Cerebellar nuclear complex (tissue), 1 donor: ENCODE measurements at places on chromosomes 3 and 15.

DNA sequence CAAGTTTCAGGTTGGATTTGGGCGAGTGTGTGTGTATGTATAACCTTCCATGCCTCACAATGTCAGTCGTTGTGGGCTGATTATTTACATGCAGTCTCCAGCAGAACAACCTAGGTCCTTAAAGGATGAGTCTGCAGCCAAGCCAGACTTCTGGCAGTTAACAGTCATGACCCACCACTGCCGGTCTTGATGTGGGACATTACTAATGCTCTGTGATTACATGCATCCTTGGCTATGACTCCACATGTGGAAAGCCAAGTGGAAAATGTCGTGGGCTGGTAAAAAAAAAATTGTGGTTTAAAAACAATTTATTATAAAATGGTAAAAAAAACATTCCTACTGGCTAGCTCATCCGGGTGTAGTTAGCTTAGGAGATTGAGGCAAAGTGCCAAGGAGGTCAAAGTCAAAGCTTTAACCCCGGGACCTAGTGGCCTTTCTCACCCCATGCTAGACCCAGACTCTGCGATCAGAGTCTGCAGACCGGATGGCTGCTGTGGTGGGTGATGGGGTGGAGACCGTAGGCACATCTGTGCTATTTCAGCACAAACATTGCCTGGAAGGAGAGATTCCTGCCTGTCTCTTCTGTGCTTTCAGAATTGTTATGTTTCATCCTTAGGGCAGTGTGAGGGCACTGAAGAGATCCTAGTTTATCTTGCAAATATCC, 6.8 kb downstream of the RARRES1 start:
- no peak for DNase-seq

- DNase-seq, result no peak
Observed at GRCh38 chr3:190301591-190301990, 20.7 kb downstream of the CLDN1 start.

DNA sequence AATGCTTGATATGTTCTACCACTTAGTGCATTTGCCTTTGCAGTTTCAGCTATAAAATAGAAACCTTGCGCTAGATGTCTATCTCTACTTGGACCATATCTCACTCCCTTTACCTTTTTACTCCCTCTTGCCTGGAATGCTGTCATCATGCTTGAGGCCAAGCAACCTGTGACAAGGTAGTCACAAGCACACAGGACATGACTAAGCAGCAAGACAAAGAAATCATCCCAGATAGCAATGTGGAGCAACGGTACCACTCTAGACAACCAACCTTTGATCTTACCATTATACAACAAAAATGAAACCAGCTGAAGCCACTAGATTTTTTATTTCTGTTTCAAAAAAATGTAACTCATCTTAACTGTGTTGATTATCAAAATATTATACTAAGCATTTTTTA, 50.5 kb upstream of the SPSB4 start:
- no peak for DNase-seq

DNA sequence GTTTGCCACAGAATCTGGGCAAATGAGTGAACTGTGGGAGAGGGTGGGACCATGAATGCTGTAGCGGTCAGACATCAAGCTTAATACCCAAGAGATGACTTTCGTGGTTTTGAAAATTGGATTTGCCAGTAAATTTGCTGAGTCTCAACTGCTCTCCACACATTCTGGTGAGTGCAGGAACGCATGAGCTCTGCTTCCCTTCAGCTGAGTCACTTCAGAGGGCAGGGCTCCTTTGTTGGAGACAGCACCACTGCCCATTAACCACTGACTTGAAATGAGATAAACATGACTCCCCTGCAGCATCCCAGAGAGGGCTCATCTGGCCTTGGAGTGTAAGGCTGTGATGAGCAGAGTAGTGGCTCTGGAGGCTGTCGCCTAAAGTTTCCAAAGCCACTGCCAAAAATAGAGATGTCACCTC, 22.6 kb downstream of the RARRES1 start:
- no peak for DNase-seq

DNA sequence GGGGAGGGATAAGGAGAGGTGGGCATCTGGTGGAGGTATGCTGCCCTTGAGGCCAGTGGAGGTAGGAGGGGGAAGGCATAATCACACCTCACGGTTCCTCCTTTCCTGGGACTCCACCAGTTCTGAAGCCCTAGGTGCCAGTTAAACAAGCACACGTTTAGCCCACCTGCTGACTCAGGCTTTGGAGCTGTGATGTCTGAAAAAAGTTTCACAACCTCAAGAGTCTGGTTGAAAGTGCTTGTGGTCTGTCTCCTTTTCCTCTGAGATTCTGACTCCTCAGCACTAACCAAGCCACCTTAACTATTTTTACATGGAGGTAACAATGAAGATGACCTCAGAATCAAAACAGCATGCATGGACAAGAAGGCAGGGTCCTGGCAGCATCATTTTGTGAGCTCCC, 23.0 kb downstream of the HPS3 start:
- DNase-seq, result no peak

- no peak for DNase-seq
Observed at GRCh38 chr15:29312387-29312786, 42.8 kb upstream of the NSMCE3 start.

GRCh38 chr3:194707147-194707540, 21.5 kb downstream of the FAM43A start:
- DNase-seq, result no peak

GRCh38 chr3:161794551-161794950, 297.9 kb downstream of the OTOL1 start:
- DNase-seq, result no peak

DNA sequence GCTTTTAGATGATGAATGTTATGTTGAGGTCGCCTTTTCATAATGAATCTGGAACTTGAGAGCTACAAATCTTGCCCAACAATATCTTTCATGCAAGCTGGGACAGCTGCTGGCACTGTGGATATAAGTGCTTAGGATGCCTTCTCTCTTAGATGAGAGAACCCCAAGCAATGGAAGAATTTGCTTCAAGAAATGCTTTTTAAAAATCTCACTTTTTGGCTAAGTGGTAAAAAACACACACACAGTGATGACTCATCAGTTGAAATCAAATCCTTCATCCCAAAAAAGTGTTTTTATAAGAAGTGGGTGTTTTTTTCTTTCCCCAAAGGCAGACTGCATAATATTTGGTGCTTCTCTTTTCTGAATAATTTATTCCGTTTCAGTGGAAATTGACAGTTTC, 38.4 kb upstream of the GALNT15 start:
- no peak for DNase-seq

- DNase-seq, result no peak
Observed at GRCh38 chr3:29307295-29307694, 26.4 kb downstream of the RBMS3 start.

DNA sequence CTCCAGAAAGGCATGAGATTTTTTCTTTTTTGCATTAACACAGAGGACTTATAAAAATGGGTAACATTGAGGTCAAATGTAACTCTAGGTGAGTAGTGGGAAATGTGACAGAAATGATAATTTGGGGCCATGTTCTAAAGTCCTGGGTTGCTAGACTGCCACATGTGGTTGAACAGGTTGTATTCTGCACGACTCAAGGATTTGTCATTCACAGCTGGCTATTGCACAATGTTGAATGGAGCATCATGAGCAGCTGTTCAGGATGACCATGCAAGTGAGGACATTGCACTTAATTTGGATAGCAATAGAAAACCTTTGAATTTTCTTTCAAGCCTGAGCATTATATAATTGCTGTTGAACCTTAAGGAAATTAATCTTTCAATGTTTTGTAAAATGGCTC, 396.6 kb downstream of the NAALADL2 start:
- DNase-seq, result no peak

GRCh38 chr15:27707257-27707656, 391.9 kb downstream of the OCA2 start:
- DNase-seq, result no peak

GRCh38 chr15:42138411-42138810, 18.0 kb downstream of the PLA2G4F start:
- DNase-seq, result no peak

- DNase-seq, result no peak
Observed at GRCh38 chr3:102259663-102260062, 175.2 kb upstream of the ZPLD1 start.

GRCh38 chr15:67495585-67495984, 25.3 kb upstream of the C15orf61 start:
- no peak for DNase-seq

DNA sequence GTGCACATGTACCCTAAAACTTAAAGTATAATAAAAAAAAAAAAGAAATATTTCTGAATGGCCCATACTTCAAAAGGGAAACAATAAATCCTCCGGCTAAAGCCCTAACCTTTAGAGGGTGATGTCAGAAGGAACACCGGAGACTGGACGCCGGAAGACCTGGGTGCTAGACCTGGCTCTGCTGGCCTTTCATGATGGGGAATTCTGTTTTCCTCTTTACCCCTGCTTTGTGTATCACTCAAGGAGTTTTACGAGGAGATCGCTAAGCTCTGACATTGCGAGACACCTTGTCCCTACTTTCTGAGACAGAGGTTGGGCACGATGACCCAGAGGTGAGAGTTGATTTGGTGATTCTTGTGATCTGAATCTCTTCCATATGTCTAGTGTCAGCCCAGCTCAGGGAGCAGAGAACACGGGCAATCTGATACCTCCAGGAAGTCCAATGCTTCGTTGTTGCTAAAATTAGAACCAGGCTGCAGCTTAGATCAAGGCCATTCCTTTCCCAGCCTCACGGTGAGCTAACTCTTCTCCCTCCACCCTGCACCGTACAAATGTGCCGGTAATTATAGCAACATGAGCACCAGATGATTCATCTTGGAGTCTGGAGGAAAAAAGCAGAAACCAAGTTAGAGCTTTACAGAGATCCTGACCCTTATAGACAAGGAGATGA, 42.0 kb upstream of the CFAP161 start:
- no peak for DNase-seq

DNA sequence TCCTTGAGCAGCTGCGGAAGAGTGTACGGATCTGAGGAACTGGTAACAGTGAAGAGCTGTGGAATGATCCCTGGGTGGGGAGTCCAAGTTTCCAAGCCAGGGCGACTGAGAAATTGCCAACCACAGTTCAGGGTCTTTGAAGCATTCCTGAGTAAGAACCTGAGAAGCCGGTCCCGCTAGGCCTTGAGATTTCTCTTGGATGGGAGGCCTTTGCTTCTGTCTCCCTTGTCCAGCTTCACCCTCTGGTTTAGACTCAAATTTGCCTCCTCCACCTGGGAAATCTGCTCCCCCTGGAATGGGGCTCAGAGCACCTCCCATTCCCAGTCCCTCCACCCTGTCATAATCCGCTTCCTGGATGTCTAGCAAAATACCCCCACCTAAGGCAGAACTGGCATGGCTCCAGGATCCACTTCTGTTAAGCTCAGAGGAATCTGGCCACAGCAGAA, 127.7 kb upstream of the DLG1 start:
- no peak for DNase-seq

- no peak for DNase-seq
Observed at GRCh38 chr3:41053220-41053619, 146.1 kb upstream of the CTNNB1 start.

- no peak for DNase-seq
Observed at GRCh38 chr3:3403700-3404099, 224.2 kb upstream of the CRBN start.

DNA sequence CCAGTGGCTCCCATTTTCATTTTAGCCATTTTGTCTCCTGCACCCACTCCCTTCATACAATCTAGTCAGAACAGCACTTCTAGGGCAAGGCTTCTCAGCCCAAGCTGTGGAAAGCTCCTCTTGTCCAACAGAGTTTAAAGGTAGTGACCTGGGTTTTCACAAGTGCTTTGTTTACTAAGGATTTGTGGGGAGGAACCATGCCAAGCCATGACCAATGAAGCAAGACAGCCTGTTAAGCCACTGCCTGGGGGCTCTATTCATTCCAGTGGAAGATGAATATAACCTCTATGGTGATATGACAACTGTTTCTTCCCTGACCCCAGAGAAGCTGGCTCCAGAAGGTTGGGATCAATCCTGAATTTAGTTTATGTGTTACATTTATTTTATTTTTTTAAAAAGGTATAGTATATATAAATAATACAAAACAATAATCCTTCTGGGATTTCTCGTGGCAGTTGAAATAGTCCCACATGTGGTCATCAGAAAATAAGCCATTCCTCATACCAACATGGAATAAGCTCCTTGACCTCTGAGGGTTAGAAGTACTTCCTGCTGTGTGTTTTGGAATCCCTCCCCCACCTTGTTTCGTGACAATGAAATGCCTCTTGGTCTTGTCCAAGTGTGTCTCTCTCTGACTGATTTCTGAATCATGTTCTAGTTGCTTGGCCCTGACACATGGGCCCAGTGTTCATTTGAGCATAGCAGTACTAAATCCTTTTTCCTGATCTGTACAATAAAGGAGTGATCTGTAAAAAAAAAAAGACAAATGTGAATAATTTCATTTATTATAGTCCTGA, 13.3 kb upstream of the THUMPD3 start:
- no peak for DNase-seq

GRCh38 chr15:98398056-98398455, 250.3 kb upstream of the IGF1R start:
- no peak for DNase-seq

- no peak for DNase-seq
Observed at GRCh38 chr15:27675571-27675970, 423.5 kb downstream of the OCA2 start.
